Putamen (tissue), 1 donor: ENCODE measurements at places on chromosomes 4 and X.

DNA sequence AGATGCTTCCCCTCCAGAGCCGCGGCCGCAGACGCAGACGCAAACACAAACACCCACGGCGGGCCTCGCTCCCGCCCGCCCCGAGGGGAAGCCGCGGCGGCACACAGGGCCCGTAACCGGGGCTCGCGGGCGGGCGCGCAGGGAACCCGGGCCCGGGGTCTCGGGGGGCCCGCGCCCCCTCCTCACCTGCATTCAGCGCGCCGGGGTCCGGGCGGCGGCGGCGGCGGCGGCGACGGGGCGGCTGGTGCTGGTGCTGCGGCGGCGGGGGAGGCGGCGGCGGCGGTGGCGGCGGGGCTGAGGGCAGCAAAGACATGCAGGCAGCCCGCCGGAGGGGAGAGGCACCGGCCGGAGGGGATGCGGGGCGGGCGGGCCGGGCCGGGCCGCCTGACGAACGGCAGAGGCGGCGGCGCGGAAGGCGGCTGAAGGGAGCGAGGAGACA, 255 bp upstream of the CNOT6L start:
- DNase-seq: no peak

- no peak for DNase-seq
These were observed 232.6 kb downstream of the CBR4 start for GRCh38 chr4:168777277-168777965.

DNA sequence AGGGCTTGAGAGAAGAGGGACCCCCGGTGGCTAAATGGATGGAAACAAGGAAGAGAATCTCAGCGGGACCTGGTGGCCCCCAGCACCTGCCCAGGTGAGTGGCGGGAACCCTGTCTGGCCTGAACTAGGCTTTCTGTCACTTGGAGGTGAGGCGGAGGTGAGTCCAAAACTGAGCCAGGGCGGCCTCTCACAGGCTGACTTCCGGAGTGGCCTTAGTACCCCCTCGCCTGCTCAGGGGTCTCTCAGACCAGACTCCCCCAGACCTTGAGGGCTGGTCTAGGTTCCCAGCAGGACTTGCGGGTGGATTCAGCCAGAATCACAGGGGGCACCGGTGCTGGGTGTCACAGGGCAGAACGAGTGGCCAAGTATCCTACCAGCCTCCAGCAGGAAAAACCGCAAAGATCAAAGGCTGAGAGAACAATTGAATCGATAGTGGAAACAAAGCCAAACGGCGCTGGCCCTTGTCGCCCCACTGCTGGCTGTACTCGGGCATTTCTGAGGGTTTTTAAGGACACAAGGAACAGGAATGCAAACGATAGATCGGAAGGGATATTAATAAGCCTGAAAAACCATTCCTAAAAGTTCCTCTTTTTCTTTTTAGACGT, 67.8 kb downstream of the WFS1 start:
- no peak for DNase-seq

DNA sequence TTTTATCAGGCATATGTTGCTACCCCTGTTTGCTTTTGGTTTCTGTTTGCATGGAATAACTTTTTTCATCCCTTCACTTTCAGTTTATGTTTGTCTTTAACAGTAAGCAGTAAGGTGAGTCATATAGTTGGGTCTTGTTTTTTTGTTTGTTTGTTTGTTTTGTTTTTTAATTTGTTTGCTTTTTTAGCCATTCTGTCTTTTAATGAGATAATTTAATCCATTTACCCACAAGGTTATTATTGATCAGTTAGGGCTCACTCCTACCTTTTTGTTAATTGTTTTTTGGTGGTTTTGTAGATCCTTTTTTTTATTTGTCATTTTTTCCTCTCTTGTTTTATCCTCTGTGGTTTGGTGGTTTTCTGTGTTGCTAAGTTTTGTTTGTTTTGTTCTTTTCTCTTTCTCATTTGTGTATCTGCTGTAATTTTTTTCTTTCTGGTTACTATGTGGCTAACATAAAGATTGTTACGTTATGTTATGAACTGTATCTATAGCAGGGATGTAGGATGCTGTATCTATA, 379.5 kb upstream of the MAD2L1 start:
- DNase-seq: no peak

GRCh38 chrX:115906276-115906675, 264.3 kb upstream of the AGTR2 start:
- no peak for DNase-seq

DNA sequence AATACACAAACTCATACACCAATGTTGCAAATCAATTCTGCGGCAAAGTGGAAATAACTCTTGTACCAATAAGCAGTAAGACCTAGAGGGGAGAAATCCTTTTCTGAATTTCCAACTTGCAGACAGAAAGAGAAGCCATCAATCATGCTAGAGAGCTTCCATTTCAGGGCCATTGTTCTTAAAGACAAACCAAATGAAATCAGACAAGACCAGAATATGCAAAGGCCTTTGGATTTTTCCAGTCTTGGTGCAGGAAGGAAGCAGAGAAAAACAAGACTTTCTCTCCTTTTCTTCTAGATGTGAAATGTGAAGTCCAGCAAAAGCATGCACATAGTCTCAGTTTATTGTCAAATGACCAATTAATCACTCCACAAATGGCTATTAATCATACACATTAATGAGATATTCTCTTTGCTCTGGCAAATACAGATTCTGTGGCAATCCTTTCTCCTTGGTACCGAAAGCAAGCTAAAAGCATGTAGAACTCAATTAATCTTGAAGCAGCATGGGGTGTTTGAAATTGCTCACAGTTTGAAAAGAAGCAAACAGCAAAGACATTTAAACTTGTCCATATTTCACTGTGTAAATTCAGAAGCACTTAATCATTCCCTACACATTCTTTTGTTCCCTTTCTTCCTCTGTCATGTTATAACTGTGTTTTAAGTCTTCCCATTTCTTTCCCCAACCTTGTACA, 466.1 kb downstream of the GPAT3 start:
- DNase-seq: no peak

DNA sequence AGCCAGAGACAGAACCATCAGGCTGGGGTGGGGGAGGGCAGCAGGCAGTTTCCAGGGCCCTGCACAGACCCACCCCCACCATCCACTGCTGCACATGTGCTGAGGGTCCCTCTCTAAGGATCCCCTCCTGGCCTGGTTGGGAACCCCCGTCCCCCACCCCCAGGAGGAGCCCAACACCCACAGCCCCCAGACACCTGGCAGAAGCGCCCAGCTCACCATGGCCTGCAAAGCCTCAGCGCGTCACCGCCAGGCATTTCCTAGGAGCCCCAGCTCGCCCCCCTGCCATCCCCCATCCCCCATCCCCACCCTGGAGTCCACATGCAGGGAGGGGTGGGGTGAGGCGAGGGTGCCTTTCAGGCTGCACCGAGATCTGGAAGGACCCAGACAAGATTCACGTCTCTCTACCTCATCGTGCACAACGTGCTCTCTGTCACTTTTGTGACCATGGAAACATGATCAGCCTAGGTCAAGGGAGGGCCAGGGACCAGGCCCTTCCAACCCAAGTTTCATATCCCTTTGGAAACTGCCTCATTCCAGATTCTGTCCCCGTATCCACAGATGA, 9.3 kb downstream of the MXD4 start:
- no peak for DNase-seq

DNA sequence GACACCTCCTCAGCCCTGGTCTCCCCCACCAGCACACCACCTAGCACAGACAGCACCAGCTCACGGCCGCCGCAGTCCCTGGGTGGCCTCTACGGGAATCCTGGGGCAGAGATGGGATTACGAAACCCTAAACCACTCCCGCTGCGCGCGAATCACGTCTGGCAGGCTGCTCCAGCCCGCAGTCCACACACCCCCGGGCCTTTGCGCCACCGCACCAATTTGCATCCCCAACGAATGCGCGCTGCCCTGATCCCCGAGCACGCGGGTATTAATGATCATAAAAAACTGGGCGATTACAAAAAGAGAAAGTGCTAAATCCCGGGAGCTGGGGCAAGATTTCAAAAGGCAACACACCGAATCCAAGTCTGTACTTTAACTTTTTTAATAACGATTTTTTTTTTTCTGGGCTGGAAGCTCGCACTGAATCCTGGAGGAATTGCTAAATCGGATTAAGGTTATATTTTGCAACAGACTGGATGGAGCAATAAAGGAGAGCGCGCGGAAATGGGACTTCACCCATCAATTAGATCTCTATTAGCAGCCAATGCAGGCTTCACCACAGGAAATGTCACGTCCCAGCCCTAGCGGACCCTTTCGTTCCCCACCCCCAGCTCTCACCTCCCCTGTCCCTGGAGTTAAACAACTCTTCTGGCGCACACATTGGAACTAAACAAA, 69.8 kb upstream of the TMEM33 start:
- no peak for DNase-seq

DNA sequence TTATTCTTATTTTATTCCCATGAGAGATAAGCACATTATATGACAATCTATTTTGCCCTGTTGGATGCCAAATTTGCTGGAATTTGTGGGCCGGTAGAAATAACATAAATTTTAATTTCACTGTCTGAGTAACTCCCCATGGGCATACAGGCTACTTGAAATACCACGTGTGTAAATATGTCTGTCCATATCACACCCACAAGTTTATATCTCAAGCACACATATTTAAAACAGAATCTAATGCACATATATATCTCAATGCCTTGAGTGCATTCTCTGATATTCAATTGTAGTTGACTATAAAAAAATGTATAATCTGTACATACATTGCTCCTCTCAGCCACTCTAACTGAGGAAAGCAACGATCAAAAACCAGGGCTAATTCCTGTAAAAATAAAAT, 51.2 kb downstream of the PPARGC1A start:
- DNase-seq: no peak
